ENCODE measurements at places on chromosomes 13 and 19.

- DNase-seq = no peak
These were observed 7.4 kb downstream of the SYT3 start for GRCh38 chr19:50632151-50632835.

- DNase-seq = peak; percentile 67
These were observed 19.7 kb downstream of the ZFR2 start for GRCh38 chr19:3849092-3849491.

- DNase-seq = no peak
These were observed 14.4 kb downstream of the LIG4 start for GRCh38 chr13:108200781-108201398.

GRCh38 chr13:27621366-27622101 lies at the start of gene POLR1D:
TSS of gene POLR1D (plus strand) at chr13:27621892. CDS start at chr13:27621984, 92 bp downstream.
- peak; percentile 84 for DNase-seq

GRCh38 chr13:67771106-67771505 lies 541.0 kb upstream of the PCDH9 start:
- no peak for DNase-seq

DNA sequence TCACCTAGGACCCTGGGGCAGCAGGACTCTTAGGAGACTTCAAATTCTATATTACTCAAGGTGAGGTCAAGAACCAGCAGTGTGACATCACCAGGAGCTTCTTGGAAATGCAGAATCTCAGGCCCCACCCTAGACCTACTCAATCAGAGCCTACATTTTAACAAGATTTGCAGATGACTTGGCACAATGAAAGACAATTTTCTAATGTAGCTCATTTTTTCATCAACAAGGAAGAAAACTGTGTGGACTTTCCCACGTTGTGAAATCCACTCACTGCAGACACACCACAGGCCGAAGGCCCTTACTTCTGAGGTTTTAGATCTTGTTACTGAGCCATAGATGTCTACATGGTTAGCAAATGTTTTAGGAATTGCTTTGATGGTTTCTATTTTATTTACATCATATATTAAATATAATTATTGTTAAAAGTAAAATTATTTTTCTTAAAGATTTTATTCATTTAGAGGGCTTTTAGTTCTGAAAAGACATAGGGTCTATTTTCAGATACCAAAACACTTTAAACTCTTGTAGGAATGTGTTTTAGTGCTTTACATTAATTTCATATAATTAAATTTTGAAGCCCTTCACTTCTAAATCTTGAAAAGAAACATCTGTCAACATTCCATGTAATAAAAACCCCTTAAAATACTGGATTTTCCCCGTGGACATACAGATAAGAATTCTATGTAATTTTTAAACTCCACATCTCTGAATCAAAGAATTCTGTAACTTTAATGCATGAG lies 18.5 kb upstream of the STARD13 start:
- DNase-seq = no peak

GRCh38 chr13:32669030-32669646 lies 82.9 kb downstream of the PDS5B start:
- peak; percentile 10 for DNase-seq

- no peak for DNase-seq
These were observed 13.5 kb downstream of the ERCC2 start for GRCh38 chr19:45356760-45357444.

DNA sequence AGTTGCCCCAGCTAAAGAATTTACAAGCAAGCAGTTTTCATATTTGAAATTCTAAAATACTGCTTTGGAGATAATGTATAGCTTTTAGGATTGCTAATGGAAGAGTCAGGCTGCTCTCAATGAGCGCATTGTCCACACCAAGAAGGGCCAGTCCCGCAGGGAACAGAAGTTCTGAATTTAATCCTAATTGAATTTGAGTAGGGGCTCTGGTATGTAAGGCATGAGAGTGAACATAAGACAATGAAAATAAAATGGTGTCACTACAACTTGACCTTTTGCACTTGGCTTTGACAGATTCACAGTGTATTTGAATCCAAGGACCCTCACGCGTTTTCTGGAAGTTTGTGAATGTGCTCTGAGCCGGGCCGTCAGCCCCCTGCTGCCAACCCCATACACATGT lies 32.6 kb downstream of the RAB20 start:
- no peak for DNase-seq

- no peak for DNase-seq
These were observed 349.0 kb downstream of the LMO7 start for GRCh38 chr13:75985132-75985531.

DNA sequence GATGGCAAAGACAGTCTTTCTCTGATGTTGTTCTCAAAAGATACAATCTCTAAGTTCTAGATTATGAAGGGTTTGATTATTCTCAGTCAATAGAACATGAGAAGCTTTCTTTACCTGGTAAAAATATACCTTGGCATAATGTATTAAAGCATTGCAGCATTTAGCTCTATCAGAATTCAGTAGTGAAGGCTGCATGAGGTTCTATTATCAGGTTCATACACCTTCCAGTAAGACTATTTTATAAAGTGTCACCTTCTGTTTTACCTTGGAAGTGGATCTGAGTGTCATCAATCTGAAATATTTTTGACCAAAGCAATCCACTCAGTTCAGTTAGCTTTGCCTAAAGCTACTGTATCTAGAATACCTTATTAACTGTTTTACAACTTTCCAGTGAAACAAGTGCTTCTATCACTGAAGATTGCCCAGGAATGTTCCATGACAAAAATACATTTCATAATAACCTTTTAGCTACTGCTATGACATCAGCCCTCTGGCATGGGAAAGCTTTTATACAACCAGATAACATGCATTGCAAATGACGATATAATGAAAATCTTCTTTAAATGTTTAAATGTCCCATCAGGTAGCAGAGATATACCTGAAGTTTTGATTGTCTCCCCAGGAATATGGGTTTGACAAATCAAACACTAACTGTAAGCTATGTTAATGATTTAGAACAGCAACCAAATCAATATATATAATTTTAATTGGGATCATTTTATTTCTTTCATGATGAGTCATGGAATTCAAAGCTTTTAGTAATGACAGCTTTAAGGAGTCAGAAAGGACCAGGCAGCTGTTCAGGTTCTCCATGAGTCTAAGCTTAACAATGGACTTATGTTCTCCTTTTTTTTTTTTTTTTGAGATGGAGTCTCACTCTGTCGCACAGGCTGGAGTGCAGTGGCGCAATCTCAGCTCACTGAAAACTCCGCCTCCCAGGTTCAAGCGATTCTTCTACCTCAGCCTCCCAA lies 72.2 kb downstream of the UFM1 start:
- DNase-seq = no peak

- peak; percentile 94 for DNase-seq
These were observed 10.4 kb upstream of the JUND start for GRCh38 chr19:18291590-18292461.

- peak; percentile 60 for DNase-seq
These were observed 22.0 kb downstream of the MUC16 start for GRCh38 chr19:8988204-8988603.

DNA sequence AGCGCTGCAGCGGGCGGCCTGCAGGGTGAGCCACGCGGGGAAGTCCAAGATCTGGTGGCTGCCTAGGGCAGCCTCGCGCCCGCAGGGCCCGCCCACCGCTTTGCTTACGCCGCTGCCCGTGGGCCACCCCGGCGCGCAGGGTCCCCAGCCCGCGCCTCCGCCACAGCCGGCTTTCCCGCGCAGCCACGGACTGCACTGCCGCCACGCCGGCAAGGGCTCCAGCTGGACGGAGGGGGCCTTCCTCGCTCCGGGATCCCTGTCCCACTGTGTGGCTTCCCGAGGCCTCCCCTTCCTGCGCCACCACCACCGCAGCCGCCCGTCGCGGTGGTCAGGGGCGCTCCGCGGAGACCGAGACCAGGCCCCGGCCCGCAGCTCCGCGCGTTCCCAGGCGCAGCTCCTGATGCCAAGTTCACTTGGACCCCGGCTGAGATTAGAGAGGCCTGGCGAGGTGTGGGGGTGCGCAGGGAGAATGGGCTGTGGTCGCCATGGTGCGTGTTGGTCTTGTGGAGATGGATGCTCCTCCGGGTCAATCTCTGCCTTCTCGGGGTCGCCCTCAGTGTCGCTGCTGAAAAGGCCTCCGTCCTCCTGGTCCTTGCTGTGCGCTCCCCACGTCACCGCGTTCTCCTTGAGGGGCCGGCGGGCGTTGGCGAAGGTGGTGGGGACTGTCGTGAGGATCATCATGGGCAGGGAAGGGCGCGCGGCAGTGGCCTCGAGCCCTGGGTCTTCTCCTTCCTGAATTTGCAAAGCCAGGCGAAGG lies 17.9 kb upstream of the RNF17 start:
- no peak for DNase-seq

DNA sequence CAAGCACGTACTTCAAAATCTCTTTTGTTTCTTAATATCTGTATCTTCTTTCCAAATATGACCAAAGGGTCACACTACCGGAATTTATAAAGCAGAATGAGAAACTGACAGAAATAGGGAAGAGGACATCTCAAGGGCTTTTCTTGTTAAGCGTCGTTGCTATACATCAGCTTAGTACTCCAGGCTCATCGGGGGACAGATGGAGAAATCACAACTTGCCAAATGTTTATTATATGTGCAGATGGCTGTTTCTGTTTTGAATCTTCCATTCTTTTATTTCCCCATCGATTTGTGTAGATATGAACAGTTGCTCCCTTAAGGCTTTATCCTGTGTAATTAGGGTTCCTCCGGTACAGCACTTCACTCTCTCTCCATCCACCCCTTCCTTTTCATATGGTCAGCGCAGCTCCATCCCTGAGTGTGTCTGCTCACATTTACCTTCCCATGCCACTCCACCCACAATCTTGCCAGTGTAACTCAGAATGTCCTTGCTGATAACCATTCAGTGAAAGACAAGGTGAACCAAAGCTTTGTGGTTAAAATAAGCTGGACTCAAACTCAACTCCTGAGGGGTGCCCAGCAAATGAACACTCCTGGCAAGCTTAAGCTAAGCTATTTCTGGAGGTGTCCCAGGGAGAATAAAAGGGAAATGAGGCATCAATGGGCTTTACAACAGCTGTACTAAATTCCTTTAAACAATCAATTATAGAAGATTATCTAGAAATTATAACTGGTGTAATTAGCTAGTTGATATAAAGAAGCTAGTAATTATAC lies 51.3 kb downstream of the TBC1D4 start:
- no peak for DNase-seq

DNA sequence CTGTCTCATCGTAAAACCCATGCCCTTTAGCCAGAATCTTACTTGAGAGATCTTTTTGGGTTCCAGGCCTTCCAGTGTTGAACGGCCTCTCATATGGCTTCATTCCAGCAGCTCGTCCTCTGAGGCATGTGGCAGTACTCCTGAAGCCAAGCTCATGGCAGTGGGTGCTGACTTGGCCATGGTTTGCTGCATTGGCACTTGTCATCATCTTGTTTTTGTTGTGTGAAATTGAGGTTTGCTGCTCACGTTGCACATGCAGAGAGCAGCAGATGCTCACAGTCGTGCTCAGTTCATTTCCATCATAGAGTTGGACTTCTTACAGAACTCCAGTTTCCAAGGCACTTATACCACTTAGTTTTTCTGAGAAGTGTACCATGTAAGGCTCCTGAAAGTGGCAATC lies 14.9 kb downstream of the TEX29 start:
- DNase-seq = no peak

DNA sequence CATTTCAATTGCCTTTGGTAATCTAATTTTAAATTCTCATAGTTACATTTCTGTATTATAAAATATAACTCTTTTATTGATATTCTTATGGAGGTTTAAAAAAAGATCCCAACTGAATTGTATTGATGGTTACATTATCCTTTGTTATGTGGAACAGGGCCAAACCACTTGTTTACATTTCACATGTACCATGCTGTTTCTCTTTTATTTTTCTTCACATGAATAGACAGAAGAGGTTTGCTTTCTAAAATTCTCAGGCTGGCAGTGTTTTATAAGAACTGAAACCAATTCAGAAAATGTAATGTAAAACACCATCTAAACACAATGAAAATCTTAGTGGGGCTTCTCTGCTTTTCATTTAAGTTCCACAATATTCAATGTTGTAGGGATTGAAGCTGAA lies 122.5 kb downstream of the GPC5 start:
- no peak for DNase-seq

- DNase-seq = no peak
These were observed 21.8 kb downstream of the MCF2L start for GRCh38 chr13:112990783-112991182.

DNA sequence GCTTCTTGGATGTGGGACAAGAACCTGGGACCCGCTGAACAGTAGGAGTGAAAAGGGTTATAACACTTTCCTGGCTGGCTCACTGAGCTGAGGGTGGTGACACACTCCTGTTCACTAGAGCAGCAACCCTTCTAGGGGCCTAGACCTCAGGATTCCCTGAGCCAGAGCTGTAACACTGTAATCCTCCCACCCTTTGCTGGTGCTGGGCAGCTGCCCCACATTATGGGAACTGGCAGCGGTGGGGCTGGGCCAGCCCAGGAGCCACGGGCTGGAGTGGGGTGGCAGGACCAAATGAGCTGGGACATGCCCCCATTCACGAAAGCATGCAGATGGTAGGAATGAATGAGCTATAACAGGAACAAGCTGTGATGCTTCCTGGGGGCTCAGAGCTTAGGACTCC lies 110.6 kb downstream of the B3GLCT start:
- DNase-seq = no peak

DNA sequence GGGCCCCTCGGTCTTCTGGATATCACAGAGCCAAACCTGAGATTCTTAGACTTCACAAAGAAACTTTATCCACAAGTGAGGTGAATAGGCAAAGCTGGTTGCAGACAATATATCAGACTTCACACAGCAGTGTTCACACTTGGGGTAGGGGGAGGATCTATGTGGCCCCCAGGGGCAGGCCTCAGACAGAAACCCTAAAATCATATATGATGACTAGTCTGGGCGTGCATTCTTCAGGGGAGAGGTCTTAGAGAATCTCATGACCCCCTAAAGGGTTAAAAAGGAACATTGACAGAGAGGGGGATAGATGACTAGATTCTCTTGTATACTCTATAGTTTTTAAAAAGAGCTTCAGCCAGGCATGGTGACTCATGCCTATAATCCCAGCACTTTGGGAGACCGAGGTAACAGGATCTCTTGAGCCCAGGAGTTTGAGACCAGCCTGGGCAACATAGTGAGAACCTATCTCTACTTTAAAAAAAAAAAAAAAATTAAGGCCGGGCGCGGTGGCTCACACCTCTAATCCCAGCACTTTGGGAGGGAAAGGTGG lies 2.8 kb downstream of the TYROBP start:
- DNase-seq = no peak

DNA sequence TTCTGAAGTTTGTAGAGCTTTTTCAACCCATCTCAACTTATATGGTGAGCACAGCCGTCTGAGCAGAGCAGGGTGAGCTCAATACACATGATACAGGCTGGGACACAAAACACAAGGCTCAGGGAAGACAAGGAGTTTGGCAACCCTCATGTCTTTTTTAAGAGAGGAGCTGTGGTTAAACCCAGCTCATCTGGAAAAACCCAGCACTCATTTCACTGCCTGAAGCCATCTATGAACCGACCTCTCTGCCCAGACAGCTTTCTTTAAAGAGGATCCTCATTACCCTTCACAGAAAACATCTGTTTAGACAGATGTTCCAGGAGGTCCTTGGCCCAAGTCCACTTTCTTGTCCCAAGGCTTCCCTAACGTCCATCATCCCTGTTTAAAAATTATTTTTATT lies 170.0 kb upstream of the TSHZ3 start:
- DNase-seq = no peak

- DNase-seq = peak; percentile 84
These were observed 13.6 kb upstream of the C5AR1 start for GRCh38 chr19:47296036-47296435.

All from stimulated activated CD4-positive, alpha-beta T cell treated with anti-CD3 and anti-CD28 coated beads, Interleukin-15, amount 100 ng/mL, for 24 hours (primary cell).